ENCODE measurements at places on chromosomes 7 and 10. TPM values are rescaled to one million over a fixed set of nuclear protein-coding genes. Genes with fewer than 3 reads are reported as not detected.

CYP2W1 gene
- total RNA-seq: not detected

PNLIPRP1 gene
- total RNA-seq: not detected

COL13A1 gene
- total RNA-seq: 8.3 TPM

FAM25A gene
- not detected for total RNA-seq

SLC26A3 gene
- total RNA-seq: 0.54 TPM

CHPF2 gene
- 14.2 TPM for total RNA-seq

CTAGE8 gene
- not detected for total RNA-seq

HOXA6 gene
- total RNA-seq: not detected

CH25H gene
- 0.73 TPM for total RNA-seq

LZTS2 gene
- 23.9 TPM for total RNA-seq

CYP26C1 gene
- total RNA-seq: 9.5 TPM

PAX4 gene
- not detected for total RNA-seq

NEUROD6 gene
- 35.3 TPM for total RNA-seq

AZGP1 gene
- 0.27 TPM for total RNA-seq

FAM171A1 gene
- 29.7 TPM for total RNA-seq

Data from cerebellum (tissue), 4 donors.